Stimulated activated CD4-positive, alpha-beta T cell treated with anti-CD3 and anti-CD28 coated beads, Interleukin-2, amount 100 ng/mL, for 48 hours (primary cell): ENCODE measurements at places on chromosomes 2 and 18.

GRCh38 chr2:67828066-67828465 is 234.7 kb downstream of the C1D start:
- no peak for DNase-seq

GRCh38 chr2:8619071-8619470 is 62.8 kb upstream of the ID2 start:
- no peak for DNase-seq

- no peak for DNase-seq
Observed at GRCh38 chr2:54560146-54560881, 104.2 kb downstream of the SPTBN1 start.

DNA sequence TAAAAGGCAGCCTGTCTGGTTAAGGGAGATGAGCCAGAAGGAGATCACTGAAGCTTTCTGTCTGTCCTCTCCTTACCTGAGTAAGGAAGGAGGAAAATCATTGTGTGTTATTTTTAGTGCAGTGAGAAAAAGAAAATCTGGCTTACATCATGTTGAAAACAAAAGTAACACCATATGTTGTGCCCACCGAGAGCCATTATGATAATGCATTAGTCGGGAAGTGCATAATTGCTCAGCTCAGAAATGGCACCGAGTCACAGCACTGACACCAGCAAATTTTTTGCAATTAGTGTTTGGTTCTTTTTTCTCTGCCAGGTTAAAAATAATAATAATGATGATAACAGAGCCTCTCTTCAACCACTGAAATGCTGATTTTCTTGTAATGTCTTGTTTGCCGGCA is 46.6 kb downstream of the HNMT start:
- no peak for DNase-seq

GRCh38 chr2:211371465-211371864 is 815.1 kb downstream of the CPS1 start:
- no peak for DNase-seq
